ENCODE measurements at places on chromosomes 12 and 14.

GRCh38 chr14:48598458-48598857, 923.1 kb upstream of the MDGA2 start:
- DNase-seq = no peak

GRCh38 chr12:93667672-93668071, 9.5 kb upstream of the CRADD start:
- no peak for DNase-seq

GRCh38 chr14:57058319-57058718, 210.4 kb downstream of the EXOC5 start:
- no peak for DNase-seq

DNA sequence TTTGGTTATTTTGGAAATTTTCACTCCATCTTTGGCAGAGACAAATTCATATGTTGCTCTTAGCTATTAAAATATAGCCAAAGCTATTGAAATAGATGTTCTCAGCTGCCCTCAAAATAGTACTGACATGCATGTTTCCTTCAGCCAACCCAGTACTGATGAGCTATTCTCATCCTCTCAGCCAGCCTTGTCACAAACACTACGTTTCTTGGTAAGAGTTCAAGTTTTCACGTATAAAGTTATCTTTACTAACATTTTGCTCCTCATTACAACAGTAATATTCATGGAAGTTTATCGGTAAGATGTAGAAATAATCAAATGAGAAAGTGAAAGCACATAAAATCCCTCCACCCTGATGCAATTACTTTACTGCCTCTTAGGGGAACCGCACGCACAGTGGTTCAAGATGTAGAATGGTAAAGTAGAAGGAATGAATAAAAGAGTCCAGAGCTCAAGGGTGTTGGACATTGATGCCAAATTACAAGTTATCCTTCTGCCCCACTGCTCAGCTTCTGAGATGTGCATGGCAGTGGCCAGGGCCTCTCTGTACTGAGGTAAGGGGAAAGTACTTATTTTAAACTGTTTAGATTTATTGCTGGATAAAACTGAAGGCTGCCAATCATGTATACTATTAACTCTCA, 20.7 kb downstream of the GCH1 start:
- no peak for DNase-seq

DNA sequence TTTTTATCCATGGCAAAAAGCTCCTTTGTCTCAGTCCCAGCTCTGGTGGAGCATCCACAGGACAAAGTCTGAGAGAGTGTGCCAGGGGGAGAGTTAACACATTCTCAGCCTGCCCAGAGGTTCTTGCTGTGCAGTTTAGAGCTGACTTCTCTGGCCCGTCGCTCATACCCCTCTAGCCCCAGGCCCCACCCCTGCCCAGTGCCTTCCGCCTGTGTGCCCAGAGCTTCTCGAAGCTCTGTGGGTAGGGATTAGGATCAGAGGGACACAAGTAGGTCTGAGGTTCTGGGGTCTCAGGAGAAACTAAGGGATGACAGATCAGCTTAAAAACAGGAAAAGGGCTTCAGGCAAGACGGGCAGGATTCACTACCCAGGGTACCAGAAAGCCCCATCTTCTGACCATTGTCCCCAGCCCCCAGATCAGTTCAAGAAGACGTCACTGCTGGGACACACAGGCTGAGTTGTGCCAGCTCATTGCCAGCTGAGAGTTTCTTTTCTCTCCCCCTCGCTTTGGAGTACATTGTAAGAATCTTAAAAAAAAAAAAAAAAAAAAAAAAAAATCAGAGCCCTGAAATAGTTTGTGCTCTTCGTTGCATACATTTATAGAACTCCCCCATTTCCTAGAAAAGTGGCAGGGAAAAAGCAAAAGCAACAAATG, 127.0 kb downstream of the GCH1 start:
- no peak for DNase-seq

DNA sequence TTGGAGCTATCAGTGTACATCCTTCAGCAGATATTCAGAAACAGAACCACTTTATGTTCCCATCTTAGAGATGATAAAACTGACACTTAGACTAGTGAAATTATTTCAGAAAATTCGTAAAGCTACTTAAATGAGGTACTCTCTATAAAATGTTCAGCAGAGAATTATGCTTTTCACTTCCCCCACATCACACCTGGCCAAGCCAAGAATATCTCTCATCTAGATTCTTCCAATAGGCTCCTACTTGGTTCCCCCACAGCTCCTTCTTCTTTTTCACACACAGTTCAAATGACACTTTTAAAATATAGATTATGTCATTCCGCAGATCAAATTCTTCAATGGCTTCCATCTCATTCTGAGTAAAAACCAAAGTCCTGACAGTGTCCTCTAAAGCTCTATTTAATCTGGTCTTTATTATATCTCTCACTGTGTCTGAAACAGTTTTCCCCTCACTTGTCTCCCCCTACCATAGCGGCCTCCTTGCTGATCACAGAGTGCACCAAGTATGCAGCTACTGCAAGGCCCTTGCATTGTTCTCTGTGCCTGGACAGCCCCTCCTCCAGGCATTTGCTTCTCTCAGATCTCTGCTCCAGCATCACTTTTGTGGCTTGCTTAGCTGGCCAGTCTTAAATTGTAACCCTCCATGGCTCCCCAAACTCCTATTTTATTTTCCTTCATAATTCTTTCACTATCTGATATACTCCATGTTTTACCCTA, 736.8 kb upstream of the USP15 start:
- no peak for DNase-seq

DNA sequence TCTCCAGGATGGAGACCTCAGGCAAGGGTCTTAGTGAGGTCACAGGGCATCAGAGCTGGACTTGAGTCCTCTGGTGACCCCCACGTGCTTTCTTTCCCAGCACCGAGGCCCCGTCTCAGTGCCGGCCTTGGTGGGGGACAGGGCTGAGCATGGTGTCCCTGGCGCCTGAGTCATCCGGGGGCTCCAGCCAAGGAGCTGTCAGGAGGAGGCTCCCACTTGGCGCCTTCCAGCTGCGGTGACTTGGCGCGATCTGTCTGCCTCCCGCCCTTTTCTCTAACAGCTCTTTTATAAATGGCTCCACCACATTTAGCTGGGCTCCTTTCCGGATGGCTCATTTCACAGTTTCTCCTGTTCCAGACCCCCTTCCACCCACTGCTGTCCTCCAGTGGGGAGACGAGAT, 60.4 kb downstream of the PRMT8 start:
- DNase-seq = no peak

DNA sequence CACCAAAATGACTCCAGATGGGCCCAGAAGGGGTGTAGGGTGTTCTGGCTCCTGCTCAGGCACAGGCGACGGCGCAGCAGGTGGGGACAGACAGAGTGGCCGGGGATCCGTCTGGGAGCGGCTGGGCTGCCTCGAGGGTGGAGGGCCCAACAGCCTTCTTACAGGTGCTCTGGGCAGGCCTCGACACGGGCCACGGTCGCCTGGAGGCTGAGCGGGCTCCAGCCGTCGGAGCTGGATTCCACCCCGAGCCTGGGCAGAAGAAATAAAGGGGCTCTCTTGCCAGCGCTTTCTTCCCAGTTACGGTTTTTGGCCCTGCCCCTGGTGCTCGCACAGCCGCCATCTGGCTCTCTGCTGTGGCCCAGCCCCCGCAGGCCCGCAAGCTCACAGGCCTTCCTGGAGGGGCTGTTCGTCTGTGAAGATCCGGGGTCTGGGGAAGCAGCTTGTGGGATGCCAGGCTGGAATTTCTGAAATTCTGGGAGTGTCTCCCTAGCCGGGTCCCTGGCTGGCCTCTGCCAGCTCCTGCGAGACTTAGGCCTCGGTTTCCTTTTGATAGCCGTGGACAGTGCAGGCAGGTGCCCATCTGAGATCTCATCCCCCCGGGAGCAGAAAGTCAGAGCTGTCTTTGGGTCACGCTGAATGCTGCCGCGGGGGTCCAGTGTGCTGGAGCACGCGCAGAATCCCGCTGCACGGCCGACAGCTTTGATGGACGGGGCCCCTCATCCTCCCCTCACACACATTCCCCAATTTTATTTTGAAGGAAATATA, 122.7 kb downstream of the PAPOLA start:
- DNase-seq = peak; percentile 42

DNA sequence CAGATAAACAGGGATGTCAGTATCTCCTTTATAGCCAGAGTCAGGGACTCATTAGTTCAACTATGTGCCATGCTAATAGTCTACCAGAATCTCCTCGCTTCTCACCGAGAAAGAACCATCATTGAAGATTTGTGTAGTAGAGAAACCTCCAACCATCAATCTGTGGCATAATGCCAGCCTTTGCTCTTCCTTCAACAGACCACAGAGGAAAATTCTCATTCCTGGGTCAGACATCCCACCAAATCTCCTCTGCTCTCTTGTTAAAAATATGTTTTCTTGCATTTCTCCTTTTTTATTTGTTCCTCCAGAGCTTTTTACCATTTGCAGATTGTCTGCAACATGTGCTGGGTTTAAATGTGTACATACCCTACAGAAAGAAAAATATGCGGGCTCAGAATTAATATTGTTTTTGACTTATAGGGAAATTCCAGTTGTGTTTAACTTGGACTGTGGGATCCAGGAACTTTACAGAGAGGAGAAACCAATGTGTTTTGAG, 64.9 kb downstream of the LLPH start:
- no peak for DNase-seq

All from NCI-H1694 (cell line).